ENCODE measurements at places on chromosomes 7 and 10. TPM values are rescaled to one million over a fixed set of nuclear protein-coding genes. Genes with fewer than 3 reads are reported as not detected.

GARIN1A gene
- total RNA-seq = 0.92 TPM

PCDH15 gene
- total RNA-seq = not detected

- no peak overlapping the region for H3K4me3 ChIP-seq
- no peak overlapping the region for H3K27ac ChIP-seq
- H3K36me3 ChIP-seq = no peaks in the 10 kb centered on the region
- H3K27me3 ChIP-seq = no peaks in the 10 kb centered on the region
- DNase-seq = no peak
These were observed 1051.1 kb upstream of the AUTS2 start for GRCh38 chr7:68547181-68547580.

GRCh38 chr10:119431034-119431772, 111.3 kb downstream of the RGS10 start:
- H3K4me1 ChIP-seq = peaks cover 16% of the 10 kb centered on the region
- no peak for DNase-seq

DNA sequence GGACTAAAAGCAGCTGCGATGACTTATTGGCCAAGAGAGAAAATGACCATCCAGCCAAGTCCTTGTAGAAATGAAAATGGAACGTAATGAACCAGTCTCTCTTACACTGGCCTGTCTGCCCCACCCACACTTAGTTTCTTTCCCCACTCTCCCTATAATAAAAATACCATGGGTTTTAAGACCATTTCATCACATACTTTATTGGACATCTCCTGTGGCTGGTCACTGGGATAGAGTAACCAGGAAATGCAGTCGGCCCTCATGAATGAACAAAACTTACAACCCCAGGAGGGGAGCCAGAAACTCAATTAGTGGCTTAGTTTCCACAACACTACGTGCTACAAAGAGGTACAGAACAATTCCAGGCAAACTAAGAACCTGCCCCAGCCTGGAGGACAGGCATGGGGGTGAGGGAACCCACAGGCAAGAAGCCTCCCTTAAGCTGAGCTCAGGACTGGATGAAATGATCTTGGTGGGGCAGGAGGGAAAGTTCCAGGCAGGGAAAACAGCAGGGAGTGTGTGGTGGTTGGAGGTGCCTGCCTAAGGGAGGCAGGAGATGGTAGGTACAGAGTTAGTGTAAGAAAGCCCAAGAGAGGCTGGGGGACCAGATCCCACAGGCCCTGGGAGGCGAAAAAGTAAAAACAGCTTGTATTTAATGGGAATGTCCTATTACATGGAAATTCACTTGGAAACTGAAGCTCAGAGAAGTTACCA, 29.6 kb downstream of the MKI67 start:
- H3K27ac ChIP-seq = peak overlapping the region; percentile 72
- no peaks in the 10 kb centered on the region for H3K27me3 ChIP-seq
- no peak for DNase-seq
- peaks cover 67% of the 10 kb centered on the region for H3K36me3 ChIP-seq

DNA sequence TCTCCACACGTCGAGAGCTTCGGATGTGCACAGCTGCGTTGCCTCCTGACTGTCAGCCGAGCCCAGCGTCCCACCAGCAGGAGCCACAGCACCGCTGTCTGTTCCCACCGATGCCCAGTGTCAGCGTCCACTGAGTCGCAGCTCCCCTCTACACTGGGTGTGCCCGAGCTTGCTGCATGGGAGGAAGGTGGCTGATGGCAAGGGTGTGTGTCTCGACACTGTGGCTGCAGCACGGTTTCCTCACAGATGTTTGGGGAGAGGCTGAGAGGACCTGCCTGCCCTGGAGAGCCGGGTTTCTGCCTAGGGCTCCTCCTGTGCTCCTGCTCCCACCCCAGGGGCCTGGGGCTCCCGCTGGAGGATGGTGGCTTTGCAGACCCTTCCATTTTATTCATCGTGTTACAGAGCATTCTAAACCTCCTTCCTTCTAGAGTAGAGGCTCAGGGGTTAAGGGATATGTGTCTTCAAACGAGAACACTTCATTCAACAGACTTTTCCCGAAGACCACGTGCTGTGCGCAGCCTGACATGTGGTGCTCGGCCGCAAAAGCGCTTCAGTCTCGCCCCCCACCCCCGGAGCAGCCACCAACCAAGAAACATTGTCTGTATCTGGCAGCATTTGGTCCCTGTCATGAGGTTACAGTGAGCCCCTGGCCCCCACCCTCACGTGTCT, 384.8 kb downstream of the DNAJB6 start:
- peaks cover 3% of the 10 kb centered on the region for H3K27me3 ChIP-seq
- no peaks in the 10 kb centered on the region for H3K36me3 ChIP-seq
- H3K4me3 ChIP-seq = no peak overlapping the region
- H3K27ac ChIP-seq = no peak overlapping the region
- H3K4me1 ChIP-seq = no peaks in the 10 kb centered on the region
